Activated CD8-positive, alpha-beta T cell treated with anti-CD3 and anti-CD28 coated beads for 36 hours (primary cell): ENCODE measurements at places on chromosomes 6 and 20. TPM values are rescaled to one million over a fixed set of nuclear protein-coding genes. Genes with fewer than 3 reads are reported as not detected.

- DNase-seq = no peak
These were observed 202.4 kb downstream of the MOXD1 start for GRCh38 chr6:132198896-132199295.

DNA sequence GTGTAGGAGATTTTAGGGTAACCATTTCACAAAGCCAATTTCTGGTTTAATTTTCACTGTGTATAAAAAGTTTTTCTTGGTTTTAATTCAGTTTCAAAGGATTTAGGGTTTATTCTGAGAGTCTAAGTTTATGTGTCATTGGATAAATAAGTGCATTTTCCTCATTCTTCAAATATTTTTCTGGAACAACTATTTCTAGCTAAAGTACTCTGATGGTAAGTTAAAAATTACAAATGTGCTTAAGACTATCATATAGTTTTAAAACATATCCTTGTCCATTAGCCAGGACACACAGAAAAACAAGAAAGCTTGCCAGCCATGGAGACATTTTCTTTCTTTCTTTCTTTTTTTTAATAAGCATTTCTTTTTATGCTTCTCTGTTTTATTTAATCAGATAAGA is 333.0 kb downstream of the RFPL4B start:
- no peak for DNase-seq

DNA sequence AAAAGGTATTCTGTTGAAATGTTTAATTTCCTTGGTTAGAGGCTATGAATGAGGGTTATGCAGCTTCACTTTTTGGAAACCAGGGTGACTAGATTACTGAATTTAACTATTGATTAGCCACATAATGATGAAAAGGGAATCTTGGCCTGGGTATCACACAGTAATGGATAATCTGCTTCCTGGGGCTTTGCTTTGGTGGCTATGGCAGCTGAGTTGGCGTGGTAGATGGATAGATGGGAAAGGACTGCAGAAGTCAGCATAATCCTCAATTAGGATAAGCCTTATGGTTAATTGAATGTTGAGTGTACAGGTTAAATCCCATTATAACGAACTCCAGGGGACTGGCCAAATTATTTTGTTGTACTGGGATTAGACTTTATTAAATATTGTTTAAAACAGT is 5.2 kb downstream of the NCOA3 start:
- DNase-seq = no peak

- peak; percentile 84 for DNase-seq
These were observed 3.5 kb upstream of the PLCG1 start for GRCh38 chr20:41133709-41134361.

DNA sequence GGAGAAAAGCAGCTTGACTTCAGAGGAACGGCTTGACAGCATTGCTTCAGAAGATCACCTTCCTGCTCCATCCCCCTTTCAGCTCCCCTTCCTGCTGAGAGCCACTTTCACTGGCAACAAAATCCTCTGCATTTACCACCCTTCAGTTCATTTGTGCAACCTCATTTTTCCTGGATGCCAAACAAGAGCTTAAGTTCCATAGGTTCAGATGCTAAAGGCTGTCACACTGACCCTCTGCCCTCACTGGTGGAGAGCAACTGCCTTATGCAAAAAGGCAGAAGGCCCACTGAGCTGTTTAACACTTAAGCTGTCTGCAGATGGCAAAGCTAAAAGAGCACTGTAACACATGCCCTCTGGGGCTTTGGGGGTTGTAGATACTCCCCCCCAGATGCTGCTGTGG is 131.2 kb upstream of the SPACA1 start:
- no peak for DNase-seq

DNA sequence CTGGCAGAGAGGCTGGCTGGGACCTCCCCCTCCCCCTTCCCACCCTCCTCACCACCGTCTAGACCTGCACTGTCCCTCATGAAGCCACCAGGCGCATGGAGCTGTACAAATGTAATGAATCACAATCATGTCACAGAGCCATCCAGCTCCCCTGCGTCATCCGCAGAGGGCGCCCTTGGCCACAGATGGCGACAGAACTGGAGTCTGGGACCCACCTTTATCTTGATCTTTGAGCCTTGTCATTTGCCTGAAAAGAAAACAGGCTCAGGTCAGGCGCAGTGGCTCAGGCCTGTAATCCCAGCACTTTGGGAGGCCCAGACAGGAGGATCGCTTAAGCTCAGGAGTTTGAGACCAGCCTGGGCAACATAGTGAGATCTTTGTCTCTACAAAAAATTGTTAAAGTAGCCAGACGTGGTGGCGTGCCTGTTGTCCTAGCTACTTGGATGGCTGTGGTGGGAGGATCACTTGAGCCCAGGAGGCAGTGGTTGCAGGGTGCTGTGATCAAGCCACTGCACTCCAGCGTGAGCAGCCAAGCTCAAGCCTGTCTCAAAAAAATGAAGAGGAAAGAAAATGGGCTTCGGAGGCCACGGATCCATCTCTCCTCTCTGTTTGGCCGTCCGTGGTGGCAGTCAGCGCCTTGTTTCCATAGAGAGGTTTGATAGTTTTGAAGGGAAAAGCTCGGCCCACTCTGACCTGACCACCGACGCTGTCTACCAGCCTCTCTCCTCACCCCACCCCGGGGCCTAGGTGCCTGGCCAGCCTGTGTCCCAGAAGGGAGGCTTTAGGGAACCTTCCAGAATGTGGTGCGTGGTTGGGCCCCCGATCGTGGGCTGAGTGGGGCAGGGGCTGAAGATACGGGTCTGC is 6.2 kb downstream of the COL9A3 start:
- peak; percentile 75 for DNase-seq

GRCh38 chr20:20130399-20130798 is 78.1 kb downstream of the CFAP61 start:
- no peak for DNase-seq

DNA sequence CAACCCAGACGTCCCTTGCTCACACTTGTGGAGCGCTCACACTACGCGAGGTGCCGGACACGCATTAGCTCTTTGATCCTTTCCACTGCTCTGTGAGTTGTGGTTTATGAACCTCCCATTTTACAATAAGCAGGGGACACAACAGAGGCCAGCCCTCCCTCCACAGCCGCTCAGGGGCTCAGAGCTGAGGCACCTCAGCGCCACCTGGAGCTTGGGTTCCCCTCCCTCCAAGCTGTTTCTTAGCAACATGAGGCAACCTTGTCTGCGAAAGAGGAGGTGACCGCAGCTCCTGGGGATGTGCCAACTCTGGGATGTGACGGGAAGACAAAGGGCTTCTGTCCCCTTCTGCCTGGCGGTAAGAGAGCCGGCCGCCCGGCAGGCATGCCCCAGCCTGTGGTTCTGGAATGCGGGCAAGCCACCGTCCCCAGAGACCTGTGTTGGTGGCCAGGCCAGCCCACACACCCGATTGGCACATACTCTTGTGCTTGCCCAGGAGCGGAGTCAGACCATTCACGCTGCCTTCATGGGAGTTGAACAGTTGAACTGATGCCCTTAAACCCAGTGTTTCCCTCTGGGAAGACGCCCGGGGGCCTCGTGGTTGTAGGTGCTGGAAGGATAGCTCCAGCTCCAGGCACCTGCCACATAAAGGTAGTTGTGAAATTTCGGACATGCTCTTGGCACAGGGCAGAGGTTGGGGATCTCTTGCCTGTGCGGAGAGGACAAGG is 44.5 kb downstream of the RBM38 start:
- peak; percentile 59 for DNase-seq

GRCh38 chr6:169452869-169453620 is 199.4 kb upstream of the THBS2 start:
- no peak for DNase-seq

- no peak for DNase-seq
These were observed 75.0 kb upstream of the EZR start for GRCh38 chr6:158894193-158894592.

DNA sequence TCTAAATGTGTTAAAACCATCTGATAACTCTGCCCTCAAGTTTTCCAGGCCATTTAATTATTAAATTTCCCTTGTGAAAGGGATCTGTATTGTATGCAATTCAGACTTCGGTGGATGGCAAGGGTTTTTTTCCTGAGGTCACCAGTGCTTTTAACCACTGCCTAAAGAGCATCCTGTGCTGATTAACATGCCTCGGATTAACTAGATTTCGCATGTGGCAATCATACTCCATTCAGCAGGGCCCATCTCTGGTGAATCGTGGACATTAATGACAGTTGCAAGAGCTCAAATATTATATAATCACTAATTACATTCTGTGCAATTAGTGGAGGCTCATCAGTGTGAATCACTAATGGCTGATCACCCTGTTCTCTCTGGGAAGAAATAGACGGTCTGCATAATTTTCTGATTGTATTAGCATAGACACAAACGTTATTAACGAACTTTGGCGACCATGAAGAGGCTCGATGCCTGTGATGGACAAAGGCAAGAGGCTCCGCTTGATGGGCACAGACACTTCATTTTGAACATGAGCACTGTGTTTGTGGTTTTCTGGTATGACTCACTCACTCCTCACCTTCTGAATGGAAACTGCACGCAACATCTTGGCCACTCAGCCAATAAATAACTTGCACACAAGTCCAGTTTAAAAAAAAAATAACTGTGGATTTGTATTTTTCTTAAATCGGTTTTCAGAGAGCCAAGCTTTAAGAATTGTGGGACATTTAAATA is 31.4 kb downstream of the LINC00237 start:
- peak; percentile 19 for DNase-seq

DNA sequence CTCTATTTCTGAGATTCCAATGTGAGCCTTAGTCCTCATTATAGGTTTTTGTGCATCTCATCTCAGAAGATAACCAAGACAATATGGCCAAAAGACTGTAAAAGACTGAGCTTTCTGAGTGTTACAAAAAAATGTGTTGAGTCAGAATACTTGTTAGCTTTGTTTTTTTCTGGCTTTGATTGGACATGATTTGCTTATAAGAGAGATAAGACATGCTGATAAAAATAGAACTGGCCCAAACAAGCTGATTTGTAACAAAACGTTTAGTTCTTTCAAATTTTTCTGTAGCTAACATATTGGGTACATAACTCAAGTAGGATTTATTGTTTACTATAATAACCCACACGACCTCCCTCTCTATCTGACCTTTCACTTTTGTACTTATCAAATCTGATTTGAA is 32.9 kb downstream of the FILIP1 start:
- no peak for DNase-seq

GRCh38 chr6:142303176-142303533 is 1.3 kb downstream of the ADGRG6 start:
- DNase-seq = no peak

GRCh38 chr6:42916288-42916687 is 435 bp downstream of the PTCRA start:
- DNase-seq = no peak

GRCh38 chr6:156420172-156420993 is 356.8 kb upstream of the ARID1B start:
- no peak for DNase-seq

DNA sequence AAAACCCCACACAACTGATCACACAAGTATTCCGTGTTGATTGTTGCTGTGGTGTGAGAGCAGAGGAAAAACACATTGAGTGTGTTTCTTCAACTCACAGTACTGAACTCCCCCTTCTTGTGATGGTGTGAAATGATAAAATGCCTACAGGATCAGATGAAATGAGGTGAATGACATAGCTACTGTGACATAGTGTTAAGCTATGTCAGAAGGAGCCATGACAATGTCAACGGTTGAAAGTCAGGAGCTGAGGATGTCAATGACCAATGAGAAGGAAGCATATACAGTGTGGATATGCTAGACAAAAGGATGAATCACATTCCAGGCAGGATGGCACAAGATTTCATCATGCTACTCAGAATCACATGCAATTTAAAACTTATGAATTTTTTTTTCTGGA is 38.8 kb downstream of the WASF1 start:
- DNase-seq = no peak

GRCh38 chr6:87687296-87687695 is 14.7 kb downstream of the AKIRIN2 start:
- DNase-seq = no peak

- no peak for DNase-seq
These were observed 15.1 kb downstream of the RALGAPA2 start for GRCh38 chr20:20697325-20697845.

- no peak for DNase-seq
These were observed 1447.6 kb downstream of the GRIK2 start for GRCh38 chr6:102841060-102841459.

GRCh38 chr6:25089442-25089841 is 153.7 kb upstream of the RIPOR2 start:
- DNase-seq = no peak

- DNase-seq = no peak
These were observed 1348.2 kb upstream of the GJE1 start for GRCh38 chr6:140784573-140784972.

BAG2 gene
- 8.4 TPM for total RNA-seq

DYNLT2 gene
- 2.4 TPM for total RNA-seq

ZBP1 gene
- 0.56 TPM for total RNA-seq

PRR18 gene
- total RNA-seq = 0.23 TPM

SLC4A11 gene
- 2.8 TPM for total RNA-seq

BYSL gene
- 56.4 TPM for total RNA-seq

EYA4 gene
- not detected for total RNA-seq

TMEM200A gene
- total RNA-seq = 0.20 TPM

SYS1 gene
- 19.6 TPM for total RNA-seq

CENPW gene
- total RNA-seq = 65.8 TPM
